GM23338 (cell line): ENCODE measurements at places on chromosomes 4 and X.

DNA sequence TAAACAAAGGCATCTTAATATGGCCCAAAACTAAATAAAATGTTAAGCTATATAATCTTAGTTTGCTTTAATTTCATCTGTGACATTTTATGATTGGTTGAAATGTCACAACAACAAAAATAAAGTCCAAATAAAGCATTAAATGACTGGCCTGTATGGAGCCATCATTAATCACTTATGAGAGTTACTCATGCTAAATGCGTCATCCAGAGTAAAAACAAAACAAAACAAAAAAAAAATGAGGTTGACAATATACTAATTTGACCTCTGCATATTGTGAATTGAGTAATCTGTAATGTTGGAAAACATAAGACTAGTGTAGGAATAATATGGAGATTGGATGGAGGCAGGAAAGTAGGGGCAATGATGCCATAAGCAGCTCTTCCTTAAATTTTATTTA lies 139.7 kb downstream of the MAPK10 start:
- DNase-seq, result no peak

- no peak for DNase-seq
Measured at GRCh38 chr4:155889946-155890345, 13.6 kb upstream of the TDO2 start.

- no peak for DNase-seq
Measured at GRCh38 chr4:6107114-6107791, 89.0 kb upstream of the C4orf50 start.

DNA sequence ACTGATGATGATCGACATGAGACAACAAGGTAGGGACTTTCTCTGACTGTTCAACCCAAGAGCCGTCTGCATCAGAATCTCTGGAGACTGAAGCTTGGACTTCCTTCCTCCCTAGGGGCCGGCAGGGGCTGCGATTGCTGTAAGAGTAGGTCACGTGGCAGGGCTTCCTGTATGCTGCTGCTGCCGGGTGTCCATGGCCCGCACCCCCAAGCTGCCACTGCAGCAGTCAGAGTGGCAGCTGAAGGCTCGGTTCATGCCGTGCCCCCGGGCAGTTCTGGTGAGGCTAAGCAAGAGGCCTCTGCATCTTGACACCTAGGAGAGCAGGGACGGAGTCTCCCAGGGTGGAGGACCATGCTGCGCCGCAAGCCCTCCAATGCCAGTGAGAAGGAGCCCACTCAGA lies at the start of gene SASH3:
Gene SASH3 (plus strand): TSS at position 203 of the 400 bp plus-strand sequence. CDS start 149 bp downstream, at position 352.
- no peak for DNase-seq

DNA sequence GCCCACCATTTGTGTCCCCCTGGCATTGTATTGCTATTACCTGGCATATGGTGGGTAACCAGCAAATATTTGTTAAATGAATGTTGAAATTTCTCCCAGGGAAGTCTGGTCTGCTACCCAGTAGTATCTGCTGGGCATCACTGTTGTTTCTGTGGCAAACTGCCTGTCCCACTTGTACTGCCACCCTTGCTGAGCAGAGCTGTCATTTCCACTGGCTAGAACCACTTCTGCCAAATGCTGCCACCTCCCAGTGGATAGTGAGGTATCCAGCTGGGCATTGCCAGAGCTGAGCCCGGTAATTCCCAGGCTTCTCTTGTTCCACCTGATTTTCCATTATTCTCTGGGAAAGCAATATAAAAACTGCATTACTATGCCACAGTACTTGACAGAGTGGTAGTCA lies 186.7 kb upstream of the NOCT start:
- DNase-seq, result no peak

GRCh38 chrX:106042296-106042695 lies 3.8 kb upstream of the SERPINA7 start:
- DNase-seq, result no peak

GRCh38 chr4:135545616-135546317 lies 1344.2 kb upstream of the PABPC4L start:
- no peak for DNase-seq

DNA sequence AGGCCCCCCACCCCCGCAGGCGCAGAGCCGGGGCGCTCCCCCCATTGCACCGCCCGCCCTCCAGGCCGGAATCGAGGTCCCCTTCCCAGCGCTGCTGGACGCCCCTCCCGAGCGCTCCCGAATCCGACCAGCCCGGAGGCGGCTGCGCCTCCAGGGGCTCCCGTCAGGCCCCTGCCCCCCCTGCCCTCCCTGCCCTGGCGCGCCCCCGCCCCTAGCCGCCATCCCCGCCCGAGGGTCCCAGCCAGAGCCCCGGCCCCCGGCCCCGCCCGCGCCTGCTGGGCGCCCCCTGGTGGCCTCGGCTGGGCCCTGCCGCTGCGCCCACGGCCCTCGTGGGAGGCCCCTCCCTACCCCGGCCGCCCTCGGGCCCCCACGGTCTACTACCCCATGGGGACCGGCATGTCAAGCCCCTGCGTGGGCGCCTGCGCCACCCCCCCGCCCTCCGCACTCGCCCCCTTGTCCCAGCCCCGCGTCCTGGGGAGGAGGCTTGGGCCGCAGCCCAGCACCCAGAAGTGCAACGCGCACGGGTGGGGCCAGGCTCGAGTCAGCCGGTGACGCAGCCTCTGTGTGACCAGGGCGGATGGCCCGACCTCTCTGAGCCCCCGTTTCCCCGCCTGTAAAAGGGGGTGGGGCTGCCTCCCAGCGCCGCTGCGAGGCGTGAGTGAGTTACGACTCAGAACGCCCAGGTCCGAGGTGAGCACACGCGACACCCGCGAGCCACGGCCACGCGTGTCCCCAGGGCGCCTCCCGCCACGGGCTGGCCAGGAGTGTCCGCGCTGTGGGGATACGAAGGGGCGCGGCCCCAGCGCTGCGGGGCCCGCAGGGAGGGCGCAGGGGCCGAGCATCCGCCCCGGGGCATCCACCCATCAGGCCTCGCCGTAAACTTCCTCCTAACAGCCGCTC lies 104.9 kb downstream of the FAM53A start:
- DNase-seq, result peak; percentile 68

DNA sequence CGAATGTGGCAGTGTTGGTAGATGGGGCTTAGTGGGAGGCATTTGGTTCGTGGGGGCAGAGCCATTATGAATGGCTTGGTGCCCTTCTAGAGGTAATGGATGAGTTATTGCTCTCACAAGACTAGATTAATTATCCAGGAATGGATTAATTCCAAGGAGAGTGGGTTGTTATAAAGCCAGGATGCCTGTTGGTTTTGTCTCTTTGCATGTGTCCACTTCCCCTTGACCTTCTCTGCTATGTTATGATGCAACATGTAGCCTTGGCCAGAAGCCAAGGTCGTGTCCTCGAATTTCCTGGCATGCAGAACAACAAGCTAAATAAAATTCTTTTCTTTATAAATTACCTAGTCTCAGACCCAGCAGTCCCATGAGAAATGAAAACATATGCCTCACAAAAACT lies 111.2 kb upstream of the PLS3 start:
- no peak for DNase-seq

DNA sequence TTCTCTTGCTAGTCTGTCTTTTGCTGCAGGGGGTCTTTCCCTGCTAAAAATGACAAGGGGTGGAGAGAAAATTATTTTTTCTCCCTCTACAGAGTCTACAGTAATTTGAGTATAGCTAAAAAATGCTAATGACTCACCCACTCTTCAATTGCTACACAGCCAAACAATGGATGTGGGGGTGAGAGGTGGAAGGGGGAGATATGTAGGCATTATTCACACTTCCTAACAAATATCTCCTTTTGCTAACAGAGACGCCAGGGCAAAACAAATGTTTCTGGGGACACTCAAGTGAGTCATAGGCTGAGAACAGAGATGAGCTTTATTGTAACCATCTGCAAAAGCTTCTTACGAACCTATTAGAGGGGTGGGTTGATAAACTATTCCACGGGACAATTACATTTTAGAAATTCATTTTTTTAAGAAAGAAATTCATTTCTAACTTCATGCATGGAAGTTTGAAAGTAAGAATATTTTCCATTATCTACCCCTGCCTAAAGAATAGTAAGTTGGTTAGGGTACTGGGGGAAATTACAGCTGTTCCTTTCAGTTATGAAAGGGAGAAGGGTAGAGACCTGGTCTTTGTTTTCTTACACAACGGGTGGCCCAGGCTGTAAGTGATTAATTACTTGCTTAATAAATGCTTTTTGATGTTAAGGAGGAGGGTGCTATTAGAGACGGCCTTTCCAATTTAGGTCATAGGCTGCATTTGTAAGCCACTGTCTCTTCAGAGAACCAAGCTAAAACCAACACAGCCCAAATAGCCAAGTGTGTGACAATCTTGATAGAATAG lies 12.8 kb downstream of the SCD5 start:
- DNase-seq, result peak; percentile 63

GRCh38 chr4:174871407-174871806 lies 42.4 kb upstream of the GLRA3 start:
- DNase-seq, result no peak

GRCh38 chr4:534101-534575 lies 35.1 kb downstream of the PIGG start:
- DNase-seq, result no peak

DNA sequence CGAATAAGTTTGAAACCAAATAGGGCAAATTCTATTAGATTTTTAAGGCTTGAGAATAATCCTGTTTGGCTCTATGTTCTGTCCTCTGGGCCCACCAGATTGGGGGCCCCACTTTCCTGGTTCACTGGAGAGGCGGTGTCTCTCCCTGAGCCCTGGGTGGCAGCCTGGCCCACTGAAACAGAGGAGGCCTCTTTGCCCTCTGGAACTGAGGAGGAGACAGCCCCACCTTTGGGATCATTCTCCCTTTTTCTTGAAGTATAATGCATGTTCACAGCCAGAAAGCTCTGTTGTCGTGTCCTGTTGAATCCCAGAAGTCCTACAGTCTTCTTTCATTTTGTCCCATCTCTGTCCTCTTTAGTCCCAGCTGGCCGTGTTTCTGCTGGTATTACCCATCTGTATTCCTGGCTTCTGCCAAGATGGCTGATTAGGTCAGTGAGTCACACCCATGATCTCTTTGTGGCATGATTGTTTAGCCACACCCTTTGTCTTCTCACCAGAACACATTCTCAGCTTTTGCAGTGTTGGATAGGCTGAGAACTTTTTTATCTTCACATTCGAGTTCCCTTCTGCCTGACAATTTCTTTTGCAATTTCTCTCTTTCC lies 8.1 kb upstream of the TBC1D25 start:
- no peak for DNase-seq

DNA sequence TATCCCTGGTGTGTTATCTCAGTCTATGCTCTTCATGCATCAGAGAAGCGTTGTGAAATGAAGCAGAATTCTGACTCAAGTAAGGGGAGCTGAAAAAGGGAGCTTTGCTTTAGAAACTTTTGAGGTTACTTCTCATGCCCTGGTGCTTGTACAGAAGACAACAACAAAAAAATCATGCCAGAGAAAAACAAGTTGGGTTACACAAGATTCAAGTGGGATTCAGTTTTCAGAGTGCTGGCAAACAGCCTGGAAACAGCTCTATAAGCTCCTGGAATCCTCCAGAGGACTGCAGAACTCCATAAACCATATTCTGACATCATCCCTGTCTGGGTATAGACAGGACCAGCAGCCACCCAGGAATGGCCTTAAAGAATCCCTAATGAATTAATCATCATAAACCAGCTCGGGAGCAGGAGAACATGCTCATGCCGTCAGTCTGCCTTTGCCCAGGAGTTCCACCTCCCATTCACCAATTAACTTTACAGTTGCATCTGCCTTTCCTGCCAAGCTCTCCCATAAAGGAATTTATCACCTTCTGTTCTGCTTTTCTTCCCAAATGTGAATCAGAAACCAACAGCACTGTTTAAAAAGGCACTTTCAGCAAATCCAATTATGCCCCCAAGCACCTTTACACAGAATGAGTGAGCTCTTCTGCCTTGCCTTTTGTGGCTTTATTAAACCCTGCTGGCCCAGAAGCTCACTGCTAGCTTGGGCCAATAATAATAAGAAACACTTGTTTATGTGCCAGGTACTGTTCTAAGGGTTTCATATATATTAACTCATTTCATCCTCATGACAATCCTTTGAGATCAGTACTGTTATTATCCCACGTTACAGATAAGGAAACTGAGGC lies 54.5 kb upstream of the FBXW7 start:
- no peak for DNase-seq

- DNase-seq, result no peak
Measured at GRCh38 chrX:134932528-134933217, 58.1 kb upstream of the SMIM10 start.

- no peak for DNase-seq
Measured at GRCh38 chr4:8710416-8710815, 117.9 kb downstream of the CPZ start.

DNA sequence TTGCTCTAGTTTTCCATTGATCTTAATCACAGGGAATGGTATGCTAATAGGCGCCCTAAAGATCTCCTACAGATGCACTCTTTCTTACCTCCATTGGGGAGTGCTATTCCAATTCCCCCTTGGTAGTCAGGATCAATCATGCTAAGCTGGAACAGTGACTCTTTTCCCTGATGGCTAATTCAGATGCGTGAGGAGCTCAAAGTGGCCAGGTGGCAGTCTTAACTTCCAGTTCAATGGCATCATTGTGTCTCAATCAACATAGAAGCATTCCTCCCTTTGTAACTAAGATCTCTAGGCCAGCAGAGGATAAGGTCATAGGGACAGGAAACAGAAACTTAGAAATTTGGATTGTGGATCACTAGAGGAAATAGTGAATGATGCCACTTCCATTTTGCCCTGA lies 216.8 kb downstream of the GRID2 start:
- peak; percentile 95 for DNase-seq

DNA sequence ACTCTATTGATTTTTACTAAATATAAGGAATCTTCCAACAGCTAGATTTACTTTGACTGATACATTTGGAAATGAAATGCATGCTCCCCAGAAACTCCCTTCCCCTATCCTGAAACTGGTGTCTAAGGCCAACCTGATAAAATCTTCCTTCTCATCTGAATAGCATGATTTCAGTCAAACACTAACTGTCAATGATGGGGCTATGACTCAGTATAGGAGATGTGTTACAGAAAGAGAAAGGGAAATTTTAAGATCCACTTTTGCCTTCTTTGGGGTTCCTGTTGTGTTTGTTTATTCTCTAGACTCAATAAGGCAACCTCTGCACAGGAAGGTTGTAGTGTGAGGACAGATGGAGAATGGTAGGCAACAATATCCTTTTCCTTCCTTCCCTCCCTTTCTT lies 160.7 kb downstream of the MOSPD2 start:
- DNase-seq, result no peak

- no peak for DNase-seq
Measured at GRCh38 chrX:129686422-129686948, 31.7 kb upstream of the APLN start.

DNA sequence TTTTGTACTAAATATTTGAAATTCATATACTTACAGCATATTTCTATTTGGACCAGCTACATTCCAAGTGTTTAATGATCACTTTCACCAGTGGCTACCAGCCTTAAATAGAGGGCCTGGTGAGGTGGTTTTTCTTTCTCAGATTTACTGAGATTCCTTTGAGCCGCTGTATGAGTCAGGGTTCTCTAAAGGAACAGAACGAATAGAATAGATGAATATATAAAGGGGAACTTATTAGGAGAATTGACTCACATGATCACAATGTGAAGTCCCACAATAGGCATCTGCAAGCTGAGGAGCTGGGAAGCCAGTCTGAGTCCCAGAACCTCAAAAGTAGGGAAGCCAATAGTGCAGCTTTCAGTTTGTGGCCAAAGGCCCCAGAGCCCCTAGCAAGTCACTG lies 146.2 kb upstream of the TLL1 start:
- no peak for DNase-seq

GRCh38 chrX:52979993-52980392 lies 21.7 kb upstream of the FAM156A start:
- peak; percentile 21 for DNase-seq
